ENCODE measurements at places on chromosomes 6 and 20. TPM values are rescaled to one million over a fixed set of nuclear protein-coding genes. Genes with fewer than 3 reads are reported as not detected.
A peak's percentile ranks its signal among the peaks of the same experiment; 100 is the strongest.

The RBPJL gene
- total RNA-seq = not detected

The RFX6 gene
- not detected for total RNA-seq

The ADGRF4 gene
- not detected for total RNA-seq

The PRR18 gene
- total RNA-seq = 0.19 TPM

The CYP21A2 gene
- total RNA-seq = 3.2 TPM

The PTK6 gene
- total RNA-seq = 1.1 TPM

The MLN gene
- not detected for total RNA-seq

The BTNL2 gene
- total RNA-seq = not detected

DNA sequence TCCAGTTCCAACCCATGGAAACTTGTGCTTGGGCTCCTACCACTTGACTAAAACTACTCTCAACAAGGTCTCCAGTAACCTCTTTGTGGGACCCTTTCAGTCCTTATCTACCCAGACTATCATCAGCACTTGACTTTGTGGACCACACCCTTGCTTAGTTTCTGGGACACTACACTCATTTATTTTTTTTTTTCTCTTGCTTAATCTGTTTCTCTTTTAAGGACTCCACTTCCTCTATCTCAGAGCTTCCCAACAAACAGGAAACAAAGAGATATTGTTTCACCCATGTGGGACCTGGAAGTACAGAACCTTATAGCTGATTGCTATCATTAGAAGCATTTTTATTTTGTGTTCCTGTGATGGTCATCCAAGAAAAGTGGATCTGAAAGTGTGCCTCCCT is 28.8 kb upstream of the ME1 start:
- no peaks in the 10 kb centered on the region for H3K4me1 ChIP-seq
- H3K27ac ChIP-seq = no peak overlapping the region
- no peak for DNase-seq
- H3K36me3 ChIP-seq = no peaks in the 10 kb centered on the region

- H3K27me3 ChIP-seq = no peaks in the 10 kb centered on the region
- H3K4me3 ChIP-seq = no peak overlapping the region
- H3K27ac ChIP-seq = no peak overlapping the region
- no peak for DNase-seq
Observed at GRCh38 chr20:51508780-51509179, 33.7 kb downstream of the NFATC2 start.

DNA sequence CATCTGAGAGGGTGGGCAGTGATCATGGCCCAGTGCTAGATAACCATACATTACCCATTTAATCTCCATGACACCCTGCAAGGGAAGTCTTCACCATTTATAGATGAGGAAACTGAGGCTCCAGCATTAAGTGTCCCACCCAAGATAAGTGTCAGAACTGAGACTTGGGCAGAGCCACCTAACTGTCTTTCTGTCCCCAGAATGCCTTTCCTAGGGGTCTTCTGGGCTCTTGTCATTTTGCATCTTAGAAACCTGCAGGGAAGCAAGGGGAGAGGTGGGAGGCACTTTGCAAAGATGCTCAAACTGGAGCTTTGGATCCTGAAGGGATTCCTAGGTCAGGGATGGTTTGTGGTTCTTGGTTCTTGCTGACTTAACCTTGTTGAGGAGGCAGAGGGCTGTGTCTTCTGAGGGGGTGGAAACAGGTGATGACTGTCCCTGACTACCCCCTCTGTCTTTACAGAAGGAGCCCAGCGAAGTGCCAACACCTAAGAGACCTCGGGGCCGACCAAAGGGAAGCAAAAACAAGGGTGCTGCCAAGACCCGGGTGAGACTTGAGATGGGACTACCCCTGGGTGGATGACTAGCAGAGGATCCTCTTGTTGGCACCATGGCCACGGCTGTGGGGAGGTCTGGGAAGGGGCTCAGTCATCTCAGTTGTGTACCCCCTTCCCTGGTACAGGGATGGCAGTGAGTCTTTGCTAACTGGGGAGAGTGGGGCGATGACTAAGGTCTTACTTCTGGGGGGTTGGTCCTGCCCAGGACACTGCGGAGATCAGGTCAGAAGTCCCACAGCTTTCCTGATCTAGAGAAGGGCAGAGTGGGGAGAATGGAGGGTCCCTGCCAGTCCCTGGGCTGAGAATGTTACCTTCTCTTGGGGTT is 5.8 kb downstream of the HMGA1 start:
- DNase-seq = no peak
- no peak overlapping the region for H3K27ac ChIP-seq
- H3K36me3 ChIP-seq = no peaks in the 10 kb centered on the region

DNA sequence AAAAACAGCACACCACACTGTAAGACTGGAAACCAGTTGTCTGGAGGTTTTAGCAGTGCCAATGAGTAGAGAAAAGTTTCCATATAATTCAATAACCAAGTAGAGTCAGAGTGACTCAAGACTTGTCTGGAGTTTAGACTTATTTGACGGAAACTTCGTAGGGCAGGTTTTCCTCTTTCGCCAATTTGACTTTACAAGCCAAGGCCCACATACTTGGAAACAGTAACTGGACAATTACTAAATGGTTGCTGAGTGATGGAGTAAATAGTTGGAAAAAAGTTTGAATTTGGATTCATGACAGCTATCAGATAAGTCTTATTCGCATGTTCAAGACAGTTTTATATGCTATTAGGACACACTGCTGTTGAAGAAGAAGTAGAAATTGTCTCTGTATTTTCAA is 48.1 kb upstream of the CTAGE9 start:
- no peak overlapping the region for H3K27ac ChIP-seq
- no peak overlapping the region for H3K4me3 ChIP-seq
- no peaks in the 10 kb centered on the region for H3K27me3 ChIP-seq
- H3K4me1 ChIP-seq = no peaks in the 10 kb centered on the region

DNA sequence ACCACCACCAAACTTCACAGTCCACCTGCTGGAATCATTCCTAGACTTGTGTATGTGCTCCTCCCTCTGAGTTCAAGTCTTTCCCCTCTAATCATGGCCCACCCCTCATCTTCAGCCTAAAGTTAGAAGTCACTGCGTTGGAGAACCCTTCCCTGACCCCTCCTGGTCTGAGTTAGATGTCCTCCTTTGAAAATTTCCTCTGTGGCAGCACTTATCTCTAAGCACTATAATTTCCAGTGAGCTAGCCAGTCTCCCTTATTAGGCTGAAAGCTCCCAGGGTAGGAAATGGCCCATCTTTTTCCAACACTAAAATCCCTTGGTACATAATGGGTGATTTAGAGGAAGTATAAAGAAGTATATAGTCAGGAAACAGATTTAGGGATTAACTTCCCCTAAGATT is 63.2 kb downstream of the SESN1 start:
- H3K36me3 ChIP-seq = no peaks in the 10 kb centered on the region
- H3K27ac ChIP-seq = no peak overlapping the region
- no peak for DNase-seq
- H3K4me1 ChIP-seq = no peaks in the 10 kb centered on the region
- H3K4me3 ChIP-seq = no peak overlapping the region
- no peaks in the 10 kb centered on the region for H3K27me3 ChIP-seq

- peak overlapping the region; percentile 9 for H3K4me3 ChIP-seq
- no peak overlapping the region for H3K27ac ChIP-seq
- H3K27me3 ChIP-seq = no peaks in the 10 kb centered on the region
- no peaks in the 10 kb centered on the region for H3K36me3 ChIP-seq
- DNase-seq = no peak
- H3K4me1 ChIP-seq = no peaks in the 10 kb centered on the region
Observed at GRCh38 chr20:34262488-34263288, 21.5 kb downstream of the ASIP start.

GRCh38 chr6:97240222-97240621 is 42.8 kb downstream of the MMS22L start:
- no peaks in the 10 kb centered on the region for H3K36me3 ChIP-seq
- H3K27ac ChIP-seq = no peak overlapping the region
- DNase-seq = no peak
- H3K4me3 ChIP-seq = no peak overlapping the region
- no peaks in the 10 kb centered on the region for H3K27me3 ChIP-seq

GRCh38 chr6:63140114-63140513 is 71.2 kb upstream of the FKBP1C start:
- no peaks in the 10 kb centered on the region for H3K36me3 ChIP-seq
- no peaks in the 10 kb centered on the region for H3K4me1 ChIP-seq
- no peak for DNase-seq

- H3K27me3 ChIP-seq = no peaks in the 10 kb centered on the region
- no peak overlapping the region for H3K27ac ChIP-seq
- DNase-seq = no peak
Observed at GRCh38 chr20:40711079-40711478, 22.0 kb upstream of the MAFB start.

- H3K27me3 ChIP-seq = peaks cover 5% of the 10 kb centered on the region
- H3K27ac ChIP-seq = no peak overlapping the region
- peak; percentile 39 for DNase-seq
- no peak overlapping the region for H3K4me3 ChIP-seq
Observed at GRCh38 chr20:2804852-2805688, 4.6 kb upstream of the CPXM1 start.

DNA sequence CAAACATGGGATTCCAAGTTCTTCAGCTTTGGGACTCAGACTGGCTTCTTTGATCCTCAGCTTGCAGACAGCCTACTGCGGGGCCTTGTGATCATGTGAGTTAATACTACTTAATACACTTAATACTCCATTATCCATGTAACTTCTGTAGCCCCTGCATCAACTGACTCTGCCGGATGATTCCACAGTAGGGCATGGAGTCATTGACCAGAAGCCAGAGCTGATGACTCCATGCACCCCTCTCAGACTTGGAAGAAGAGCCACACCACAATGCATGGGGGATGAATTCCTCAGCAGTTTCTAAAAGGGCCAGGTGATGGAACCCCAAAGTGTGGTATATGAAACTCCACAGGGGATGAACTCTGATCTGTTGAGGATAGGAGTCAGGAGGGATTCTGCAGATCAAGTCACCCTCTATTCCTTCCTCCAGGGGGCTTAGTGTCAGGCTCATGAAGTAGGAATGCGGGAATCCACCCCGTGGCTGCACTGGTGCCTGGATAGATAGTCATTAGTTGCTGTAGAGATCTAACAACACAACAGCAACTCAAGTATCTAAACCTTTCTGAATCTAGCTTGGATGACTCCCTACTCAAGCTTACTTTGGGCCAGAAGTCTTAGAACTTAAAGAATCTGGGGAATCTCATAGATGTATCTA is 70.2 kb downstream of the GPR6 start:
- DNase-seq = no peak
- H3K36me3 ChIP-seq = no peaks in the 10 kb centered on the region
- H3K27ac ChIP-seq = no peak overlapping the region
- no peaks in the 10 kb centered on the region for H3K27me3 ChIP-seq

DNA sequence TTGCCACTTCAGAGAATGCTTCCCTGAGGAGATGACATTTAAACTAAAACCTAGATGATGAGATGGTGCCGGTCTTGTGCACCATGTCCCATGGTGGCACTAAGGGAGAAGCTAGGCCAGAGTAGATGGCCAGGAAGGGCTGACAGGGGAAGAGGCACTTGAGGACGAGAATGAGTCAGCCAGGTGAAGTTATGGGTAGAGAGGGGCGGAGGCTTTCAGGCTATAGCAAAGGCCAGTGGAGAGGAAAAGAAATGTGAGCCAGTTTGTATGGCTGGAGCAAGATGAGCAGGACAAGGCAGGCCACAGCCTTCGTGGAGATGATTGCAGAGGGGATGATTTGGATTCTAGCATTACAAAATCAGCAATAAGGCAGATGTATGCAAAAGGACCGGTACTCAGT is 44.7 kb upstream of the ADGRF4 start:
- H3K36me3 ChIP-seq = no peaks in the 10 kb centered on the region
- no peaks in the 10 kb centered on the region for H3K27me3 ChIP-seq
- peaks cover 2% of the 10 kb centered on the region for H3K4me1 ChIP-seq
- H3K4me3 ChIP-seq = no peak overlapping the region

GRCh38 chr6:143549949-143550268 is 38.4 kb upstream of the FUCA2 start:
- no peaks in the 10 kb centered on the region for H3K4me1 ChIP-seq
- H3K27me3 ChIP-seq = no peaks in the 10 kb centered on the region
- H3K36me3 ChIP-seq = no peaks in the 10 kb centered on the region
- no peak overlapping the region for H3K4me3 ChIP-seq
- no peak overlapping the region for H3K27ac ChIP-seq
- DNase-seq = no peak

DNA sequence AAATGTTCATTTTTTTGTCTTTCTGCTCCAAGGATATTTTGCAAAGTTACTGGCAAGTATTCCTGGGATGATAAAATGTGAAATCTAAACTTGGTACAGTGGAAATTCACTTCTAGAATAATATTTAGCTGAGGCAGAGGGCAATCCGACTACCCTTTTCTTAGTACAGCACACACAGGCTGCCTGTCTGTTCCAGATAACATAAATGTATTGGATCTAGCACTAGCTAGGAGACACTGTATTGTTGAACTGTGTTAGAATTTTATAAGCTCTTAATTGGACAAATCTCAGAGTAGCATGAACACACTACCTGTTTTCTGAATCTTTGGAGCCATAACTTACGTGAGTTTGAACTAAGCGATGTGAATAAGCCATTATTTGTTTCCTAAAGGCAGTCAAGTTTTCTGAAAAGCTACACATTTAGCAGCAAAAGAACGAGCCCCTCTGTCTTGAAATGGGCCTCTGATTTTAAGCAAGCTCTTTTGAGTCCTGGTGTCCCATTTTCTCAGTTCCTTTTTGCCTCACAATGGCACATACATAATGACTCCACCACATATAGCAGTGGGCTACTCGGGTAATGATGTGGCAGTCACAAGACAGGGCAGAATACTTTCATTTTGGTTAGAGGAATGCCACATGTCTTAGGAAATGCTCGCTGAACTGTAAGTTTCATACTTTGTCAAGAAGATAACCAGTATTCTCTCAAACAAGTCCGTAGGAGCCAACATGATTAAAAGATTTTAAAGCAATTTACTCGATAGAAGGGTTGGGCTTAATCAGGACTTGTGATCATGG is 116.5 kb upstream of the ESR1 start:
- H3K36me3 ChIP-seq = no peaks in the 10 kb centered on the region
- peak overlapping the region; percentile 69 for H3K4me3 ChIP-seq
- no peaks in the 10 kb centered on the region for H3K4me1 ChIP-seq
- peak overlapping the region; percentile 86 for H3K27ac ChIP-seq
- no peak for DNase-seq

- H3K27ac ChIP-seq = peak overlapping the region; percentile 85
- no peak for DNase-seq
- H3K36me3 ChIP-seq = no peaks in the 10 kb centered on the region
Observed at GRCh38 chr6:11218102-11218442, 14.4 kb downstream of the NEDD9 start.

DNA sequence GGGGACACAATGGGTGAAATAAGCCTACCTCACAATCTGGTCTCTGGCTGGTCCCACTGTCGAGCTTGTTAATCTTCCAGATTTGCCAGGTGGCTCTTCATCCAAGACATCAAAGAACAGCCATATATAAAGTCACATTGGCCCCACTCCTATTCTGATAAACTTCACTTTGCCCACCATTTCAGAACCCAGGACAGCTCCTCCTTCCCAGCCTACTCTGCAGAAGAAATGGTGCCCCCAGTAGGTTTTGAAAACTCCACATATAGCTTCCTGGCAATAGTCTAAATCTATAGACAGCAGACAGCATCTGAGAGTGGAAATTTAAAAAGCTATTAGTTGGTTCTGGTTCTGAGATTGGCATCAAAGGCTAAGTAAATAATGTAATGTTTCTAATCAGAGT is 143.1 kb upstream of the PCSK2 start:
- no peak overlapping the region for H3K4me3 ChIP-seq
- no peaks in the 10 kb centered on the region for H3K36me3 ChIP-seq
- no peak overlapping the region for H3K27ac ChIP-seq
- no peak for DNase-seq
- H3K4me1 ChIP-seq = no peaks in the 10 kb centered on the region

- H3K27me3 ChIP-seq = no peaks in the 10 kb centered on the region
- no peak for DNase-seq
- no peaks in the 10 kb centered on the region for H3K4me1 ChIP-seq
Observed at GRCh38 chr6:135114355-135115145, 59.9 kb upstream of the HBS1L start.

All from kidney (tissue), 22 donors.